Stimulated activated CD8-positive, alpha-beta memory T cell treated with anti-CD3 and anti-CD28 coated beads, Interleukin-7, amount 100 ng/mL, for 1 hour (primary cell): ENCODE measurements at places on chromosomes 2 and 18.

DNA sequence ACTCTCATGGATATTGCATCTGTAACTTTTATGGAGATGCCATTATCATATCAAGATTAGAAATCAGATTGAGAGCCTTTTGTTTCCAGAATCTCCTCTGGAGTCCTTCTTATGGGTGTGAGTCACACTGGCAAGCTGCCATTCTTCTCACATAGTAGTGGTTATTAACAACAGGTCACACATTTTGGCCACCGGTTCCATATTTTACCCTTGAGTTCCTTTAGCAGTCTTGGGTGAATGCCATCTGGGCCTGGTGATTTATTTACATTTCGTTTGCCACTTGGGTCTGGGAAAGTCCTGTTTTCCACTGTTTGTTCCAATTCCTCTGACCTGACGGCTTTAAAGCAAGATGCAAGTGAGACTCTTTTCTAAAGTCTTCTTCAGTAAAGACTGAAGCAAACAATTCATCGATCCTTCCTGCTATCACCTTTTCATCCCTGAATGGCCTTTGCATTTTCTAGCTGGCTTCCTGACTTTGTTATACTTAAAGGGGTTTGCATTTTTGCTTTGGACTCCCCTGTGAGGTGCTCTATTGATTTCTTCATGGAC lies 80.5 kb upstream of the CAVIN2 start:
- no peak for DNase-seq

GRCh38 chr18:26956863-26957262 lies 91.4 kb upstream of the AQP4 start:
- DNase-seq = no peak

DNA sequence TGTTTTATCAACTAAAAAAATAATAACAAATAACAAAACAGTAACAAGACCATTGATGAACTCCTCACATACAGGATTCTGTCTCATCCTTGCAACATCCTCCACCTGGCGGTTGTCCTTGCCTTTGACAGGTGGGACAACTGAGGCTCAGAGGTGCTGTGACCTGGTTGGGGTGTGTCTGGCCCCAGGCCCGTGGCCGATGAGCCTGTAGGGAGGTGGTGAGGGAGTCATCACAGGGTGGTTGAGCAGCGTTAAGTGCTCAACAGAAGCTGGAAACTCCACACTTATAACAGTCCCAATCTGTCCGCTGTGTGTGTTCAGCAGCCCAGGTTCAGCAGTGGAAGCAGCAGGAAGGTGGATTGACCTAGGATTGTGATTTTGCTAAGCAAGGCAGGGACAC lies 131.6 kb upstream of the RAB12 start:
- no peak for DNase-seq

GRCh38 chr2:200640901-200641300 lies 55.1 kb downstream of the AOX1 start:
- no peak for DNase-seq

- DNase-seq = no peak
Measured at GRCh38 chr2:109225170-109225782, 96.3 kb downstream of the SH3RF3 start.

GRCh38 chr18:52970686-52971085 lies 630.7 kb downstream of the DCC start:
- no peak for DNase-seq

DNA sequence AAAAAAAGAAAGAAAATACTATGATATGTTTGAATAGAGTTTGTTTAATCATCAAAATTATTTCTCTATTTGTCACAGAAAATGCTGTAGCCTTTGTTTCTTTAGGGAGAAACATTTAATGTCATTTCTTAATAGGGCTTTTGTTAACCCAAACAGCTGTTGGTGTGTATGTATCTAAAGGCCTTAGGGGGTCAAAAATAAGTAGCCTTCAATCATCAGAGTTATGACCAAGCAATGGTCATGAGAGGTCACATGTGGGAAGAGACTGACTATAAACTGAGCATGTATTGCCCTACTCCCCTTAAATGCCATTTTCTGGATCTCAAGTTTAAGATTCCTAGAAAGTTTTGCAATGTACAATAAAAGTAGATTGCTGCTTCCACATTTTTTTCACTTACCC lies 22.7 kb downstream of the HNMT start:
- no peak for DNase-seq

DNA sequence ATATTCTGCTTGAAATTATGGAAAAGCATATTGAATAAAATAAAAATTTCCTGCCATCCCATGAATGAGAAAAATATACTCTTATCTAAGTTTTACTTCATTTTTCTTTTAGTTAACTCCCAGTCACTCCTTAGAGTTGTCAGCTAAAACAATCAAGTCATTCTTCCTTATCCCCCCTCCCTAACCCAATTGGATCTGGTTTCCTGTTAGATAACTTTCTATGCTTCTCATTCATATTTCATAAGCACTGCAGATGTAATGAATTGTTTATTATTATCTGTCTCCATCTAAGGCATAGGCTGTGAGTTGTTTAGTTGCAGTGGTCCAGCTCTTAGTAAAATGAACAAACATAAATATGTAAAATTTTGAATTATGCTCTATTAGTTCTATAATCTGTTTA lies 244.0 kb upstream of the GCFC2 start:
- no peak for DNase-seq
